ENCODE measurements at places on chromosomes 12 and 14.

GRCh38 chr12:42021469-42021868 is 123.2 kb downstream of the GXYLT1 start:
- DNase-seq, result no peak

DNA sequence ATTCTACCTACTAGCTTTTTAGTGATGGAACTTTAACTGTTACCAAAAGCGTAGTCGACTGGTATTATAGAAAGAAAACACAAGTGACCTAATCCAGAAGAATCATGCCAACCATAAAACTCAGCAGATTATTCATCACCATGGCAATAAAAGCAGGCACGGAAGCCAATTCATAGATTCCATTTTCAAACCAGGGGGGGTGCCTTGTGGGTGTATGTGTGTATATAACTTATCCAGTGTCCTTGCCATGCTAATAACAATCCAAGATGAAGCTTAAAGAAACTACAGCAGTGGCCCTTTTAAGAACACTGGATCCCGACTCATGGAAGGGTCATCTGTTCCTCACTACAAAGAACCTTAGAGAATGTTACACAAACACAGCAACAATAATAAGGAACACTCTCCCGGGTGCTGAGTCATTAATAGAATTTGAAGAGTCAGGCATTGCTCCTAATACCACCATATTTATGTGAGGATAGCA is 61.0 kb downstream of the EPS8 start:
- no peak for DNase-seq

DNA sequence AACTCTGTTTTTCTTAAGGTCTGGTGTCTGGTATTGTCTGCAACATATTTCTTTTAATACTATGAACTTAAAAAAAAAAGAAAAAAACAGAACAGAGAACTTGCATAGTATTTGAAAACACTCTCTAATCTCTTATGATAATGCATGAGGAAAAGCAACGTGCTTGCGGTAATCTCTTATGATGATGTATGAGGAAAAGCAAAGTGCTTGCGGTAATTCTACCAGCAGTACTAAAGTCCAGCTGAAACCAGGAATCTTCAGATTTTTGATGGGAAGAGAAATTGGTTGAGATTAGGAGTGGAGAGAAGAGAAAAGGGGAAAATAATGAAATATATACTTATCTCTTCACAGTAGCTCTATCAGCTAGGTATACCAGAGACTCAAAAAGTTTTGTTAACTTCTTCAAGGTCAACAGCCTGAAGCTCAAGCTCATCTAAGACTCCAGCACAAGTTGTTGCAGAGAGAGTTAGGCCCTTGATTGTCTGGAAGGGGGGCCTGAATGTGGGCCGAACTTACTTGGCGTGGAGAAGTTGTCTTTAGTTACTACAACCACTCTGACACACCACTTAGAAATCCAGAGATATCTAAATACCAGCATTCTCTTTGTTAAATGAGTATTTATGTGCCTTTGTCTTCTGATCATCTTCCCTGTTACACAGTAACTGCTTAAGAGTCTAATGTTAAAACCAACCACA is 240.4 kb downstream of the PRKD1 start:
- no peak for DNase-seq

- DNase-seq, result no peak
Observed at GRCh38 chr12:91256411-91256810, 73.8 kb upstream of the DCN start.

- DNase-seq, result no peak
Observed at GRCh38 chr12:118187751-118188435, 52.0 kb downstream of the PEBP1 start.

GRCh38 chr12:112170376-112170775 is 45.0 kb downstream of the TRAFD1 start:
- no peak for DNase-seq

DNA sequence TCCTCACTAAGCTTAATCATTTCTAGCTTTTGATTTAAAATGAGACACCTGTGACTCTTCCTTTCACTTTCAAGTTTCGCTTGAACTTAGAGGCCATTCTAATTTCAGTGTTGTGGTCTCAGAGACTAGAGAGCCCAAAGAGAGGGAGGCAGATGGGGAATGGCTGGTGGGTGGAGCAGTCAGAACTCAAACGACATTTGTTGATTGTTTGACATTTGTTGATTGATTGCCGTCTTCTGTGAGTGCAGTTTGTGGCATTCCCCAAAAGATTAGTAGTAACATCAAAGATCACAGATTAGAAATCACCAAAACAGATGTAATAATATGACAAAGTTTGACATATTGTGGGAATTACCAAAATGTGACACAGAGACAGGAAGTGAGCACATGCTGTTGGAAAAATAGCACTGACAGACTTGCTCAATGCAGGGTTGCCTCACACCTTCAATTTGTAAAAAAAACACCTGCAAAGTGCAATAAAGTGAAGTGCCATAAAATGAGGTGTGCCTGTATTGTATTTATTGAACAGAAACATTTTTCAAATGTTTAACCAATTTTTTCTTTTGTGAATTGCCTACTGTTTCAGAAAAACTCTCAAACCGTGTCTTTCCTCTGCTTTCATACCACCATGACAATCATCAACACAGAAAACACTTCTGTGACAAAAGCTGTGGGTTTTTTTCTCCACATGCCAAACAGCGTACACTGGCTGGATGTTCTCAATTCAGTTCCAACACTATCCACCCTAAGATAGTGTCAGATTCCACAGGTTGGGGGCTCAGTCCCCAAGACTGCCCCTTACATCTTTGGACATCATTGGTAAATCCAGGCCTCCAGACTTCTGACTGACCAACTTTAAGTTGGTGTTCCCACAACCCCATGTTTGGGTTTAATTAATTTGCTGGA is 376.3 kb upstream of the RGS6 start:
- DNase-seq, result no peak

DNA sequence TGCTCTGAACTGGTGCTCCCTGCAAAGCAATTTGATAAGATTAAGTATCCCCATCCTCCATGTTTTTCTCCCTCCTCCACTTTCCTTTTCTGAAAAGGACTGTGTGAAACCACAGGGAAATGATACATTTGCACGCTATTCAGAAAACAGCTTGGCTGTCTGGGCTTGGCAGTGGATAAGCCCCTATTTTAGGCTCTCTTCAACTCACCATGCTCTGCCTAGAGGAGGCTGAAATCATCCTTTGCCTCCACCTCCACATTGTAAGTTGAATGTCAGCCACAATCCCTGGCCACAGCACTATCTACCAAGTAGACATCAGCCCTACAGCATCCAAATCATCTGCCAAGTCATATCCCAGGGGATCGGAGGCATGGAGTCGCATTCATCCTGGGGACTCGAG is 642.3 kb downstream of the RPS29 start:
- peak; percentile 3 for DNase-seq

DNA sequence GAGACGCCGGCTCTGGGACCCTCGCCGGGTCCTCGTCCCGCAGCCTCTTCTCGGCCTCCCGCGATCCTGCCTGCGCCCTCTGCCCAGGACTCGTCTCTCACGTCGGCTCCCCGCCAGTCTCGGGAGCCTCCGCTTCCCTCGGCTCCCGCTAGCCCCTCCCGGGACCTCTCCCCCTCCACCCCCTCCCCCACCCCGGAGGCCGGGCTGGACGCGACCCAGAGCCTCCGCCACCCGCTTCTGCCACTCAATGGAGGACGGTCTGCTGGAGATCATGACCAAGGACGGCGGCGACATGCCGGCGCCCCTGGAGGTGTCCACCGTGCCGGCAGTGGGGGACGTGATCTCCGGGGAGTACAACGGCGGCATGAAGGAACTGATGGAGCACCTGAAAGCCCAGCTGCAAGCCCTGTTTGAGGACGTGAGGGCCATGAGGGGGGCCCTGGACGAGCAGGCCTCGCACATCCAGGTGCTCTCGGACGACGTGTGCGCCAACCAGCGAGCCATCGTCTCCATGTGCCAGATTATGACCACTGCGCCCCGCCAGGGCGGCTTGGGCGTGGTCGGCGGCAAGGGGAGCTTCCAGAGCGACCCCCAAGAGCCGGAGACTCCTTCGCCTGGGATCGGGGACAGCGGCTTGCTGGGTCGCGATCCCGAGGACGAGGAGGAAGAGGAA is 568 bp downstream of the CCDC184 start:
- no peak for DNase-seq

DNA sequence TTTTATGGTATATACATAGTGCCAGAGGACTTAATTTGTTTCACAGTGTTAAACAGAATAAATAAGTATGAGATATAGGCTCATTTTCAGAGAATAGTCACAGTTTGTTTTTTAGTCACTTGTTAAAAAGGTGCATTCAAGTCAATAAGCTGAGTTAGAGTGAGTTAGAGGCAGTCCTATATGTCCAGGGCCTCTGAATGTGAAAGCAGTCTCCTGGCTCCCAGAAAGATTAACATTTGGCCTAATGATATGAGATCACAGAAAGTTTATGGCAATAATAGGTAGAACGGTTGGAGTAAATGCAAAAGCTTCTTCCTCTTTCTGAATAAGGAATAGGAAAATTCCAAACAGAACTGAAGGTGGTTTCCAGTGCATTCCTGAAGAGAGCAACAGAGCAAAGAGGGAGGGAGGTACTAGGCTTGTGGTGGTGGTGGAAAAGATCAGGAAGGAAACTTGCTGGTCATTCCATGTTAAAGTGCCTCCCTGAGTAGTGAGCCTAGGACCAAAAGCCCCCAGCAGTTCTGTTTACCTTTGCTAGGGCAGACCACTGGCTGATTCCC is 54.4 kb downstream of the SLC38A4 start:
- no peak for DNase-seq

- DNase-seq, result no peak
Observed at GRCh38 chr14:59161561-59162175, 26.8 kb upstream of the DAAM1 start.

GRCh38 chr12:93287149-93287548 is 90.6 kb upstream of the NUDT4 start:
- DNase-seq, result no peak

GRCh38 chr14:50795909-50796308 is 35.1 kb downstream of the NIN start:
- DNase-seq, result no peak

GRCh38 chr14:98916036-98916435 is 356.0 kb downstream of the BCL11B start:
- DNase-seq, result no peak

DNA sequence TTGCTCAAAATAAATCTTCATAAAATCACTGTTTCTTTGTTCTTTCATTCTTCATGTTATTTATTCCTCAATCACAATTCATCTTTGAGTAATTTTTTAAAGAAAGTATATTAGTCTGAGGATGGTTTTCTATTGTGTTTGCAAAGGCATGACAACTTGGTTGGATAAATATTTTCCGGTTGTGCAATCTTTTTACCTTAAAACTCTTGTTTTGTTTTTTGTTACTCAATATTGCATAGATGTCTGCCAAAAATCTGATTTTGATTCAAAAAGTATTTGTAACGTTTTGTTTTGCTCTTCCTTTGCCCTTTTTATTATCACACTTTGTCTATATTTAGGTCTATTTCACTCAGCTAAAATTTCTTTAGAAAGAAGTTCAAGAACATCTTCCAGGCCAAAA is 86.2 kb upstream of the SYT1 start:
- DNase-seq, result no peak

DNA sequence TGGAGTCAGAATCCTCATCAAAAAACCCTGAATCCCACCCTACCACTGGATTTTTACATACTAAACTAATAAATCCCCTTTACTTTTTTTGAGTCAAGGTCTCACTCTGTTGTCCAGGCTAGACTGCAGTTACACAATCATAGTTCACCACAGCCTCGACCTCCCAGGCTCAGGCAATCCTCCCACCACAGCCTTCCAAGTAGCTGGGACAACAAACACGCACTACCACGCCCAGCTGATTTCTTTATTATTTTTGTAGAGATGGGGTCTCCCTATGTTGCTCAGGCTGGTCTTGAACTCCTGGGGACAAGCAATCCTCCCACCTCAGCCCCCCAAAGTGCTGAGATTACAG is 24.3 kb downstream of the SPTSSA start:
- no peak for DNase-seq

- DNase-seq, result peak; percentile 47
Observed at GRCh38 chr14:21070610-21071224, 613 bp downstream of the ARHGEF40 start.

GRCh38 chr14:37278636-37279538 is 81.2 kb downstream of the MIPOL1 start:
- no peak for DNase-seq

DNA sequence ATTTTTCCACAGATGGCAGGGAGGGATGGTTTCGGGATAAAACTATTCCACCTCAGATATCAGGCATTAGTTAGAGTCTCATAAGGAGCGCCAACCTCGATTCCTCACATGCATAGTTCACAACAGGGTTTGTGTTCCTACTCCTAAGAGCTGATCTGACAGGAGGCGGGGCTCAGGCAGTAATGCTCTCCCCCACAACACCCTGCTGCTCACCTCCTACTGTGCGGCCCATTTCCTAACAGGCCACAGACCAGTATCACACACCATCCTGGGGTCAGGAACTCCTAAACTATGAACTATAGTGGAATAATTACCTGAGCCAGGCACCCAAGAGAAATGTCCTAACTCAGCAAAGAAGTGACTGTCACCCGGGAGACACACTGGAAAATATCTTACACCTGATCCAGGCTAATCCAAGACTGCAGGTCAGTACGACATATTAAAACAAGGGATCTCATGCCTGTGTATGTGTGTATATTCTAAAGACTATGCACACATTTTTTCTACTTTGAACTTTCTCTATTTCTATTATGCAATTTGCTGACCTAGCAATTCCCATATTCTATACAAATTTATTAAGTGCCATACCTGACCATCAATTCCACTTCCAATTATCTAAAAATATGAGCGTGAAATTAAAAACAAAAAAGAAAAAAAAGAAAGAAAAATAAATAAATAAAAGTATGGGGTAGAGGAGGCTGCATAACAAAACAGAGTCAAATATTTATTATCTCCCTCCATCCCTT is 4.7 kb downstream of the NAA25 start:
- DNase-seq, result no peak

DNA sequence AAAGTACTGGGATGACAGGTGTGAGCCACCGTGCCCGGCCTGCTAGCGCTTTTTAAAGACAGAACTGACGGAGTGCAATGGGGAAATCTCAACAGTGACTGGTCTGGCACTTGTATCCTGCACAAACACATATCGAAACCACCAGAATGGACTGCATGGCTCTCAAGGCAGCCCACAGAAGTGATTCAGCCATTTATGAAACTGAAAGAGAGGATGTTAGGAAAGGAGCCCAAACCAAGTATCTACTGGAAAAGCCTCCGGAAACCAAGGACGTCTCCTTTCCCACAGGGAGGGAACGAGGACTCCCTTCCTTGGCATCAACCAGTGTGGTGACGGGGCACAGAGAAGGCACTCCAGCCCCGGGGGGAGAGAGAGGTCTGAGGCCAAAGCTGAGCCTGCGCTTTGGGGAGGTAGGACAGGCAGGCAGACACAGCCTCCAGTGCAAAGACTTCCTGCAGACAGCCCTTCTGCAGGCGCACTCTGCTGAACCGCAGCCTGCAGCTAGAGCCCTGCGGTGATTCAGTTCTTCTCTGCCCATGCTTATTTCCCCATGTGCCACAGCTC is 16.5 kb downstream of the SLC15A4 start:
- peak; percentile 30 for DNase-seq

GRCh38 chr12:47868041-47868440 is 36.8 kb downstream of the VDR start:
- DNase-seq, result no peak

DNA sequence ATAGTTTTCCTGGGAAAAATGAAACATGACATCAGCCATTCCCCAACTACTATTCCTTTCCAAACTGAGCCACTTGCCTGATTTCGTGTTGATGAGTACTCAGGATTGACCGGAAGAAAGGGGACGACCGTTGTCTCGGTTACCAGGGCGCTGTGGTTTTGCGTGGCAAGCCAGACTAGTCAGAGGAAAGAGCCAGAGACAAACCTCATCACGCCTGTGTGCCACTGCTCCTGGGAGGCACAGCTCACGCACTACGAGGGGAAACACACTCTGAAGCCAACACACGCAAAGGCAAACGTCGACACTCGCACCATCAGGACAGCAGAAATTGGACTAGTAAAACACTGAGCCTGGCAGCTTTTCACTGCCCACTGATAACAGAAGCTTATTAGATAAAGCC is 35.0 kb downstream of the GIT2 start:
- DNase-seq, result no peak

Data from anterior cingulate cortex (tissue), 58 donors.